NCI-H1105 (cell line): ENCODE measurements at places on chromosomes 16 and 17.

DNA sequence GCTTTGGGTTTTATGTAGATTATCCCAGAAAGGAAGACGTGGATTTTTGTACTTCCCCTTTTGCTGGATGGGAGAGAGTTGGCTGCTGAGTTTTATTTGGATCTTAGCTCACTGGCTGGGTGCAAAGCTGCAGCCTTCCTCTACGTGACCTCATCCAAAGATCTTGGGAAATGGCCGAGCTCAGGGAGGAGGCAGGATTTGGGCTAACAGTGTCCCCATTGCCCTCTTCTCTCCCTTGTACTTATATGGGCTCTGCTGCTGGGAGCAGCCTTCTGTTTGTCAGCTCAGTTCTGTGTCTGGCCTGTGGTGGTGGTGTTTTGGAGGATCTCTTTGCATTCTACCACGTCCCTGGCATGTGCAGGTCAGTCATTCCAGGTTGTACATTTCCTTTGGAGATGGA, 2.0 kb downstream of the AOC3 start:
- no peak for DNase-seq

- no peak for DNase-seq
Measured at GRCh38 chr16:62294213-62294972, 258.2 kb upstream of the CDH8 start.

- no peak for DNase-seq
Measured at GRCh38 chr16:86665319-86665675, 86.9 kb downstream of the FOXL1 start.

DNA sequence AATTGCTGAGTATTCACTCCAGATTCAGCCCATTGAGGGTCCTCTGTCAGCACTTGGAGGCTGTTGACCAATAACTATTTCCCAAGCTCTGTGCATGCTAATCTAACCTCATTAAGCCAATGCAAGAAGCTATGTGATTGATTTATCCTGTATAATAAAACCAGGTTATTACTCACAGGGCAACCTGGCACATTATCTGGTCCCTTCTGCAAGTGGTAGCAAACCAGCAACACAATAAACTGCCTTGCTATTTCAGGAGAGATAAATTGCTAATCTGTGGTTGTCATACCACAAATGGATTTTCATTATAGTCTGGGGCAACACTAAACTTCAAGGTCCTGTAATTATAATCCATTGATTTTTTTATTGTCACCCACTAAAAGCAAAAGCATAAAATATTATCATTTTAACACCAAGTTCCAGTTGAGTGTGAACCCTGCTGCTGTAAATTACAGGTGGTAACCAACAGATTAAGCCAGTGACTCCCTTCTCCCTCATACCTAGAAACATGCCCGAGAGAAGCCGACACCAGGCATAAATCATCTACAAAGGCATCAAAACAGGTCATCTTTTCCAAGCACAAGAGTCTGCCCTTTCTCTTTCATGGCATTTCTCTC, 51.1 kb upstream of the SOX9 start:
- no peak for DNase-seq

DNA sequence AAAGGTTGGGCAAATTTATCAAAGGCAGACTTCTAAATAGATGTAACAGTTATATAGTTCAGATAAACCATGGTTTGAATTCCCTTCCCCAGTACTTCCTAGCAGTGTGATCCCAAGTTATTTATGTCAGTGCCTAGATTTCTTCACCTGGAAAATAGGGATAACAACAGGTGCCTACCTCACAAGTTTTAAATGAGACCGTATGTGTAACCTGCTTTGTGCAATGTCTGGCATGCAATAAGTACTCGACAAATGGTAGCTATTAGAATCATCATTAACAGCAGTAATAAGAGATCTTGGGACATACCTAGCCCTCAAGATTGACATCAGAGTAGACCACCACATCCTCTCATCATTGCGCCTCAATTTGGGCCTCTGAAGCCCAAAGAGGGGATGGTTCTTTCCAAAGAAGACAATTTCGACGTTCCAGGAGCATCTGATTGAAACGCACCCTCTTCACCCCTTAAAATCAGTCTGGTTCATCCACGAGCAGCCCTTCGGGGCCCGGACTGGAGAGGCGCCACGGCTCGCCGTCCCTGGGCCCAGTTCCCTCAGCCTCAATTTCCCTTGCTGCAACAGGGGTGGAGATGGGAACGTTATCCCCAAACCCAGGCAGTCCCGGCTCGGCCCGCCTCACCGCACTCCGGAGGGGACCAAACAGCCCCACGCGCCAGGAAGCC, 541 bp downstream of the ACACA start:
- no peak for DNase-seq

DNA sequence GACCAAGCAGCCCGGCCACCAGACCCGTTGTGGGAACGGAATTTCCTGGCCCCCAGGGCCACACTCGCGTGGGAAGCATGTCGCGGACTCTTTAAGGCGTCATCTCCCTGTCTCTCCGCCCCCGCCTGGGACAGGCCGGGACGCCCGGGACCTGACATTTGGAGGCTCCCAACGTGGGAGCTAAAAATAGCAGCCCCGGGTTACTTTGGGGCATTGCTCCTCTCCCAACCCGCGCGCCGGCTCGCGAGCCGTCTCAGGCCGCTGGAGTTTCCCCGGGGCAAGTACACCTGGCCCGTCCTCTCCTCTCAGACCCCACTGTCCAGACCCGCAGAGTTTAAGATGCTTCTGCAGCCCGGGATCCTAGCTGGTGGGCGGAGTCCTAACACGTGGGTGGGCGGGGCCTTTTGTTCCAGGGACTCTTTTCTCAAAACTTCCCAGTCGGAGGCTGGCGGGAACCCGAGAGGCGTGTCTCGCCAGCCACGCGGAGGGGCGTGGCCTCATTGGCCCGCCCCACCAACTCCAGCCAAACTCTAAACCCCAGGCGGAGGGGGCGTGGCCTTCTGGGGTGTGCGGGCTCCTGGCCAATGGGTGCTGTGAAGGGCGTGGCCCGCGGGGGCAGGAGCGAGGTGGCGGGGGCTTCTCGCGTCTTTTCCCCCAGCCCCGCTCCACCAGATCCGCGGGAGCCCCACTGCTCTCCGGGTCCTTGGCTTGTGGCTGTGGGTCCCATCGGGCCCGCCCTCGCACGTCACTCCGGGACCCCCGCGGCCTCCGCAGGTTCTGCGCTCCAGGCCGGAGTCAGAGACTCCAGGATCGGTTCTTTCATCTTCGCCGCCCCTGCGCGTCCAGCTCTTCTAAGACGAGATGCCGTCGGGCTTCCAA, at the start of gene SLC2A4:
SLC2A4 (plus strand) TSS at position 645 of the 879 bp plus-strand sequence; CDS start at position 862, 217 bp downstream.
- DNase-seq = peak; percentile 97

- DNase-seq = no peak
Measured at GRCh38 chr17:12618557-12618956, 47.1 kb upstream of the MYOCD start.

GRCh38 chr16:87171723-87172122, 145.5 kb downstream of the C16orf95 start:
- no peak for DNase-seq

- no peak for DNase-seq
Measured at GRCh38 chr16:83118365-83118764, 491.6 kb downstream of the CDH13 start.

GRCh38 chr17:21689604-21690003, 2.7 kb upstream of the KCNJ18 start:
- no peak for DNase-seq

DNA sequence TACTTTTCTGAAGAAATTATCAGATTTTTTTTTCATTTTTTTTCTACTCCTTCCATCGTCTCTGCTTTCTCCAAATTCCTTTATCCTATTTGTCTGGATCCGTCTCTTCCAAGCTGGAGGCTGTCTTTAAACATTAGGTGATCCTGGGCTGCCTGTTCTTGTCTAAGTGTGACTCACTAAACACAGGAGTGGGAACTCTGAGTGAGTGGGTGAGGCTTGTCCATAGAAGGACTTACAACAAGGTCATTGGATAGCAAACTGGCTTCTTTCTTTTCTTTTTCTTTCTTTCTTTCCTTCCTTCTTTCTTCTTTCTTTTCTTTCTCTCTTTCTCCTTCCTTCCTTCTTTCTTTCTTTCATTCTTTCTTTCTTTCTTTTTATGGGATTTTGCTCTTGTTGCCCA, 18.2 kb downstream of the ALOX15 start:
- DNase-seq = no peak
